ENCODE measurements at places on chromosomes 7 and 10.
A peak's percentile ranks its signal among the peaks of the same experiment; 100 is the strongest.

- no peak for DNase-seq
Observed at GRCh38 chr7:23196306-23196705, 14.5 kb downstream of the NUP42 start.

DNA sequence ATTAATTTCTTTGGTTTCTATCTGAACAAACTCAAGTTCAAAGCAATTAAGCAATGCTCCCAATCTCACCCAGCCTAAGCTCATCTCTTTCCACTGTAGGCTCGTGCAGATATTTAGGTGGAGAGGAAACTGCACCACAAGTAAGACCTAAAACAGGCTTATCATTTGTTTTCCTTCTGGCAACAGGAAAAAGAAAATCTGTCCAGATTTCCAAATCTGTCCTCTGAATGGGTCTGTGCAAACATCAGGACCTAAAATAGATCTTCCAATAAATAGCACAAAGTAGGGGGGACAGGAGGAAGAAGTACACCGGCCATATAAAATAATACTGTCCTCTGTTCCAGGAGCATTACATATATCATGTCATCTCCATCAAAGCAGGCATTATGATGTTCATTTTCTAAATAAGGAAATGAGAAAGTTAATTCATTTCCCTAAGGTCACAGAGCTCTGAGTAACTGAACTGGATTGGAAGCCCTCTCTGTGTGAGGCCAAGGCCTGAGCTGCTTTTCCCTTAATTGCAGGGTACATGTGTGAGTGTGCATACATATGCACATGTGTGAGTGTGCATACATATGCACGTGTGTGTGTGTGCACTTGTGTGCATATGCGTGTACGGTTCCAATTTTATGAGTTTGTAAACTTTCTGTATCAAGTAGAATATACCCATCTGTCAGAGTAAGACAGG is 92.8 kb upstream of the PARD3 start:
- DNase-seq, result no peak

- DNase-seq, result no peak
Observed at GRCh38 chr7:151773797-151774196, 103.1 kb downstream of the PRKAG2 start.

- no peak for DNase-seq
Observed at GRCh38 chr10:112996462-112996861, 46.4 kb downstream of the TCF7L2 start.

DNA sequence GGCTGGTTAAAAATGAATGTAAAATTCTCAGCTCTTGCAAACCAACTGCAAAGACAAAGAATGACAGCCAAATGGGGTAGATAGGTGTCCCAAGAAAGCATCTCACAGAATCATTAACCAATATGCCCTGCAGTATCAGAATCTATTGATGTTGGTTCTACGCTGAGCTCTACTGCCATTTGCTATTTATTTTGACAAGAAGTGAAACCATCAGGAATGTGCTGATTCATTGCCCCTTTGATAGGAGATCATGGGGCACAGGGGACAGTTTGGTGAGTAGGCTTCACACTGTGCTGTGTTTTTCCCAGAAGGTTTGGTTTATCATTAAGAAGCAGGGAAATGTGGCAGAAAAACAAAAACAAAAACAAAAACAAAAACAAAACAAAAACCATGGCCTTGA is 19.4 kb upstream of the CDC14C start:
- no peak for DNase-seq

GRCh38 chr7:151110236-151110940 is 24.1 kb downstream of the AGAP3 start:
- peak; percentile 19 for DNase-seq

DNA sequence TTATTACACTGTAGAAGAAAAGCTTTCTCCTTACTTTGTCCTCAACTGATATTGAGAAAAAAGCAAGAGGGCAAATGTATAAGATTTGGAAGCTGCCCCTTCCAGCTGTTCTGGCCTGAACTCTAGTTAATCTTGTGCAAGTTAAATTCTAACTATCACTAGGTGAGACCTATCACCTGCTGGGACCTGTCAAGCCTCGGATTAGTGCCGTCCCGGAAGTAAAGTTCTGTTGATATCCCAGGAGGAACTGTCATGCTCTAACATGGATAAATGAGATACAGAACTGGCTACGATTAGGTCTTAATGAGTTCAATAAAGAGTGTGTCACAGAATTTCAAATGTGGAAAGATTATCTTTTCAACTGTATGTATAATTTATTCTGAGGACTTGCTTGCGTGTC is 1.2 kb upstream of the BPGM start:
- DNase-seq, result no peak

DNA sequence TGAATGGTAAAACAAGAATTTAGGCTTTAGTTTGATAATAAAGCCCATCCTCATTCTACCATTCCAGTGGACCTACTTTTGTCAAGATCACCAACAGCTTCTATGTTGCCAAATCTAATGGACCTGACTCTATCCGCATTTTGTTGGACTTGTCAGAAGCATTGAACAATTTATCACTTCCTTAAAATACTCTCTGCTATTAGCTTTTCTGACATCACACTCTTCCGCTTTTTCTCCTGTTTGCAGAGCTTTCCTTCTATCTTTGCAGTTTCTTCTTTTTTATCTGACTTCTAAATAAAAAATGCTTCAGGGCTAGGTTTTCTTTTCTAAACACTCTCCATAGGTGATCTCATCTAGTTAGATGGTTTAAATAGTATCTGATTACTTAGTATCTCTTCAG is 42.7 kb upstream of the SMIM30 start:
- no peak for DNase-seq

DNA sequence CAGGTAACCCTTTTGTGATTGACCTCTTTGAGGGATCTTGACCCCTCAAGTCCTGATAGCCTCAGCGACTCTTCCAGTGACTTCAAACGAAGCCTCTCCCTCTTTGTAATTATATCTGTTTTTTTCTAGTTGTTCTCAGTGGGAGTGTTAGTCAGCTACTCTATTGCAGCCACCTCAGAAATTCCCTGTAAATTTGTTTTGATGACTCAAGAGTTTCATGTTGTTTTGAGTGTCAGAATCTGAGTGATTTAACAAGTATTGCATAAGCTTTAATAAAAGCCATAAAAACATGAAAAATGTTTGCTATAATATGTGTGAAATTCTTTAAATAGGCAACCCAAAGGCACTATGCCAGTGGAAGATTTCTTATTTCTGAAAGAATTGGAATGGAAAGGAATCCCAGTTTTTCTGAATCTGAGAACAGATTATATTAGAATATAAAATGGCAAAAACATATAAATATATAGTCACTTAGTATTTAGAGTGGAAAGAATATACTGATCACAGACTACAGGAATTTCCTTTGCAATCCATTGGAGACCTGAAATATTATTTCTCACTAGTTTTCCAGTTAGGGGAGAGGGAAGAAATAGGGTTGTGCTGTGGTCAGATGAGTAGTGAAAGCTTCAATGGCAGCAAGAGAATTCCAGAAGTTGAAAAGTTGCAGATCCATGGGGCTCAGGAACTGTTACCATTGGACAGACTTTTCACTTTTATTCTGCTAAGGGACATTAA is 94.4 kb upstream of the SEMA3C start:
- DNase-seq, result no peak

- no peak for DNase-seq
Observed at GRCh38 chr10:49760789-49761188, 1.3 kb downstream of the OGDHL start.

DNA sequence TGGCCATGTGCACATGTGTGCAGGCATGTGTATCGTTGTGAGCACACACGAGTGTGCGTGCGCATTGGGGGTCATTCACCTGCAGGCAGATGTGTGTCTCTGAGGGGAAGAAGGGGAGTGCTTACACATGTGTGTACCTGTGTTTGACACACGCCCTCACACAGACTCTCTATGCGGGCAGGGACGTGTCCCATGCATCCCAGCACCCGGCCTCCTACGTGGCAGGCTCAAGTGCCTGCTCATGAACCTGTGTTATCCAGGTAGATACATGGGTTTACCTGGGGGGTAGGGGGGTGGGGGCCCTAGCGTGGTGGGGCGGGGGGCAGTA is 18.6 kb downstream of the KCP start:
- DNase-seq, result no peak

DNA sequence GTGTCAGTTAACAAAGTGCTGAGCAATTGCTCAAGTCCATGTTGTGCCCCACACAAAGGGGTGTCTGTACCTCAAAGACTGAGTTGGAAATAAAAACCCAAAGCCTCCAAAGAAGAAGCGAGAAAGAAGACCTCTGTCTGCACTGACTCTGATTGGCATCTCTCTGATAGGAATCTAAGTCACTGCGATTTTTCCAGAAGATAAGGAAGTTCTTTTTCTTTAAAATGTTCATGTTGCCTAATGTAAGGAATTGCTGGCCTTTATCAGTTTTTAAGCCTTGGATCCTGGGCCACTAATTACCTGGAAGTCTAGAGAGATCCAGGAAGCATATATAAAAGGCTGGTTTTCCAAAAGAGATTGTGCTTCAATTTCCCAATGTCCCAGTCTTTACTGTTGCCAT is 24.1 kb upstream of the MET start:
- no peak for DNase-seq

DNA sequence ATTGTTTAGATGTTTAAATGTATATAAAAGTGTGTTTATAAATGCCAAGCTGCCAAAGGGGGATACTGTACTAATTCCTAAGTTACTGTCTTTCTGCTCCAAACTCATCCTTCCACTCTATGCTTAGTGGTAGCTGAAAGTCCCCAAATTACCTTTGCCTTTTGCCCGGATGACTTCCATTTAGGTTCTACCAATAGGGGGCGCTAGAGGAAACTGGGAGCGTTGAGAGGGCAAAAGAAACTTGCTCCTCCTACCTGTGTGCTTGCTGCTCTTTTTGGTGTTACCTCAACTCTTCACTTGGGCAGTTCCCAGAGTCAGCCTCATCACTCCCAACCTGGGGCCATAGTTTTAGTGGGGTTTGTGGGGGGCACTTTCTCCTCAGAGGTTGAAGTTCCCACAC is 5.9 kb upstream of the OR2A25 start:
- DNase-seq, result no peak

GRCh38 chr10:132458586-132459300 is 61.7 kb downstream of the PWWP2B start:
- peak; percentile 39 for DNase-seq

GRCh38 chr7:134155871-134156270 is 28.7 kb downstream of the LRGUK start:
- no peak for DNase-seq

- DNase-seq, result peak; percentile 43
Observed at GRCh38 chr7:3028071-3028757, 15.5 kb downstream of the CARD11 start.

GRCh38 chr10:130967784-130968183 is 343.7 kb downstream of the TCERG1L start:
- DNase-seq, result no peak

GRCh38 chr7:8817448-8818036 is 384.1 kb downstream of the NXPH1 start:
- no peak for DNase-seq

DNA sequence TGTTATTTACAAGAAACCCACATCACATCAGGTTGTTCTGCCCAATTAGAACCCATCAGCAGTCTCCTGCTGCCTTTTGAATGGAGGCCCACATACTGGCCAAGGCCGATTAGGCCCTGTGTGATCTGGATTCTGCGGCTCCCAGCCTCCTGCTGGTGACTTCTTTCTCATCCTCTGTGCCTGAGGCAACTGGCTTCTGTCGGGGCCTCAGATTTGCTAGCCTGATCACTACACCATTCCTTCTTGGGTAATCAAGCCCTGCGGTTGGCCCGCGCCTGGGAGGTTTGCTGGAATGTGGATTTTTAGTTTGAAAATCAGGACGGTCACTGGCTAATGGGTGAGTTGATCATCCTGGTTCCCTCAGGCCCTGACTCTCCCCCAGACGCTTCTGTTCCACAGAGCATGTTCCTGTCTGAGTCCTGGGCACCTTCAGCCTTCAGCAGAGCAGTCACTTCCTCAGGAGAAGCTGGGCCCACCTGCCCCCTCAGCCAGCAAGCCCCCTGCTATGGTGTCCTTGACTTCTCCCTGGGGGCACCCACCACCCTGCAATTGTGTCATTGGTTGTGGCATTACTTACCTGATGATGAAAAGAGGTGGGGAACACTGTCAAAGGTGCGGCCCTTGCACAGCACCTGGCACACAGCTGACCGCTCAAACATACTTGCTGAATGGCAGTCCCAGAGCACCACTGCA is 207.6 kb downstream of the PHTF2 start:
- no peak for DNase-seq

GRCh38 chr10:7605565-7606295 is 61.0 kb downstream of the ITIH5 start:
- DNase-seq, result no peak

DNA sequence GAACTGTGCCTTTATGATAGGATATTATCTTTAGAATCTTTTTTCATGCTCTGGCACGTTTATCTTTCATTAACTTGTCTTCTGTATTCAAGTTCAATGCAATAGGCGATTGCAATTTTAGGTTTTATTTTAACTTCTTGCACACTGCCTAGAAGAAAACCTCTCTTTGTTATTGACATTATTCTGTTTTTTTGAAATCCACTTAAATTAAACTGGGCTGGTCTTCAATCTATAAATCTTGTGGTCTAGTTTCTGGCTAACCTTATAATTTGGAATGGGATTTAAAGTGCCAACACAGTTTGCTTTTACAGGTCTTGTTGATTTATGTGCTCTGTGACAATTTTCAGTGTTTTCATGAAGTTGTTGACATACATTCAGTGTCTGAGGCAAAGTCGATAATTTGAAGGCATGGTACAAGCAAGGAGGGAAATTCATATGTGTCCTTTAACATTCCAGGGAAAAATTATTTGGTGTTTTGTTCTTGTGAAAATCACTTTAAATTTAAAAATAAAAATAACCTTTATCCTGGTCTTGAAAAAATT is 240.9 kb downstream of the KIAA1217 start:
- no peak for DNase-seq

DNA sequence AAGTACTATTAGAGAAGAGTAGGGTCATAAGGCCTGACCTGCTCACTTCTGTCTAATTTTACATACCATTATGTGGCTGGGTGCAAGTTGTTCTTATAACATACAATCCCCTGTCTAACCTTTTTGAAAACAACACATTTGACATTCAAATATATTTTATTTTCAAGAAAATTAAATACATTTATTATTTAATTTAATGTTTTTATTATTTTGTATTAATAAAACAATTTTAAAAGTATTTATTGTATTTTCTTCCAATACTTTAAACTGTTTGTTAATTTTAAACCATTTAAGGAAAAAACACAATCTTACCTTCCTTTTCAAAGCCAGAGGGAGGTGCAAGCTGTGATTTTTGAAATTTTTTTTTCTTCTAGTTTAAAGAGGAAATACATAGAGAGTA is 232.8 kb downstream of the KCND2 start:
- DNase-seq, result no peak

All from T1000 (cell line).